HT1080 (cell line): ENCODE measurements at places on chromosomes 4 and X. TPM values are rescaled to one million over a fixed set of nuclear protein-coding genes. Genes with fewer than 3 reads are reported as not detected.
A peak's percentile ranks its signal among the peaks of the same experiment; 100 is the strongest.

Gene ZNF185
- total RNA-seq: 12.2 and 16.2 TPM in 2 replicates

Gene RAB9B
- 0.63 and 0.68 TPM in 2 replicates for total RNA-seq

DNA sequence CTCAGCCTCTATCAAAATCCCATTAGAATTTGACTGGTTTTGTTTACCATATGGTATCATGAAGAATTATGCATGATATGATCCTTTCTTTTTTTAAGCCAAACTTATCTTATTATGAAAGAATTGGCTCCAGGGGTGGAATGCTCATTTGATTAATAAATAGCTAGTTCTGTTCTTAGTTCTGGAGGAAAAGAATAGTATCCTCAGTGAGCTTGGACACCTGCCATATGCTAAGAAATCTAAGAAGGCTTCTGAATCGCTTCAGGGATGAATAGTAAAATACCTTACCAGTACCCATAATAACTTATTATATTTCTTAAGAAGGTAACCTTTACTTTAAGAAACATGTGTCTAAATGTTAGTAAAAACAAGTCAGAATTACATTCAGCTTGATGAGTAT, 803.6 kb downstream of the ADGRL3 start:
- DNase-seq: no peak

GRCh38 chr4:185997296-185997695, 71.7 kb upstream of the TLR3 start:
- no peak for DNase-seq

DNA sequence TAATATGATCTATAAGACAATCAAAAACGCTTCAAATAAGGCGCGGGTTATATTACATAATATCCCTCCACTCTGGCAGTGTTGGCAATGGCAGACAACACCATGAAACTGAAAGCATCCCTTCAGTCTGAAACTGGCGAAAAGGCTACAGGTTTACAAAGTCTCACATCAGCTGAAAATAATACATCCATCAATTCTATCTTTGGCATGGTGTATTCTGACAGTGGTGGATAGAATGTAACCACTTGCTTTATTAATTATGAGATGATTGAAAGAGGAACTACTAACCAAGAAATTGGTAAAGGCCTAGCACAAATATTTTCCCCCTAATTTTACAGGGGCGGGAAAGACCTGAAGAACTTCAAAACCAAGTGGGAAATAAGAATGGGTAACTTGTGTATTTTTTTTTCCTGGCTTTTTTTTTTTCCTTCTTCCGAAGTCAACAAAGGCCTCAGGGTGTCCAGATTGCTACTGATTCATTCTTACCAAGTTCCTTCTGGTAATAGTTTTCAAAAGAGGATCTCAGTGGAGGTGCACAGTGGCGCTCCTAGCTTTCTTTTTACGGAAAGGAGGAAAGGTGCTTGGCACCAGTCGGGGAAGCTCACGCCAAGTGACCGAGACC, 728 bp downstream of the UBA6 start:
- DNase-seq: no peak

Gene TMPRSS11D
- total RNA-seq: not detected in 2 replicates

DNA sequence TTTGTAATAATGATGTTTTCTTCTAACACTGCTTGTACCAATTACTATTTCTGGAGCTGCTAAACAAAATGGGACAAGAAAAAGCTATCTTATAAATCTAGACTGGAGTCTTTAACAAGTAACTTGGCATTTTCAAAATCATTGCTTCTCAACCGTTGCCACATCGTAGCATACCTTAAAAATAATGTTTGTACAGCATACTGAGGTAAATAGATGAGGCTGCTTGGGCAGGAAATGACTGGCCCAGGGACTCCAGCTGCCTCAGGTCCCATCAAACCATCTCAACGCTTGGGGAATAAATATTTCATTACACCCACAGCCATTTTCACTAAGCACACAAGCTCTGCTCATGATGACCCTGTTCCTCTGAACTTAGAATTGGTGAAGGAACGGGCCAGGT, 115.1 kb downstream of the SPANXA1 start:
- peak; percentile 57 for DNase-seq

- DNase-seq: no peak
Measured at GRCh38 chrX:134685668-134686067, 27.4 kb upstream of the PLAC1 start.

Gene MEPE
- not detected in 2 replicates for total RNA-seq

Gene SLC49A3
- 0.07 TPM in 1 of 2 replicates, not detected in the other for total RNA-seq

Gene DUSP21
- not detected in 2 replicates for total RNA-seq

Gene TRPC3
- 1.5 and 2.8 TPM in 2 replicates for total RNA-seq

GRCh38 chr4:159171287-159171686, 68.4 kb downstream of the RAPGEF2 start:
- DNase-seq: no peak

DNA sequence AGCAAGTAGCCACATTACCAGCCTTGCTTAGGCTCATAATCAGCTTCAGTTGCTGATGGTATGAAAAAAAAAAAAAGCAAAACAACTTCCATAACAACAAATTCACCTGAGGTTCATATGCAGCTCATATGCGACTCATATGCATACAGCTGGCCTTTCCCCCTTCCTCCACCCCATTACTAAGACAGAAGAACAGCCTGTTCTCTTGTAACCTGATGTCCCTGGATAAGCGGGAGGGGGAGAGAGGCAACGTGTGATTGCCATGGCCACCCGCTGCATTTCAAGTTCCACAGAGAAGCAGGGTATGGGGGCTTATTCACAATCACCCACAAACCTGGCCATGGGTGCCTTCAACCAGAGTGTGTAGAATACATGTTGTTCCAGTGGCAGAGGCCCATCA, 95.1 kb upstream of the DGKK start:
- no peak for DNase-seq

Gene GAB1
- total RNA-seq: 6.3 and 9.8 TPM in 2 replicates

Gene CHRDL1
- 3.9 and 4.1 TPM in 2 replicates for total RNA-seq

Gene SPANXN3
- total RNA-seq: 1.1 and 2.4 TPM in 2 replicates

DNA sequence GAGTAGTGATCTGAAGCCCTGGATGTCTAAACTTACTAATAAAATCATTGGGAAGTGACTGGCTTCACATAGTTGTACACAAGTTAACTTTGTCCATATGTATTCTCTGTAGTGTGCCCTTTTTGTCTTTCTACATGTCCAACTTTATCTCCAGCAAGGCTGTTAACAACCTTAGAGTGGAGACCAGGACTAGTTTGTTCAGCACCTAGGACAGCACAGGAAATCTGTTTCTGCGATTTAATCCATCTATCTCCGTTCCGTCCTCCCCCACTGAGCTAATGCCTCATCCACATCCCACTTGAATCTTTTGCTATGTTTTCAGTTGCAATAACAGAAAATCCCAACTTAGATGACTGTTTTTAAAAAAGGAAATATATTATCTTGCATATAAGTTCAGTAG, 3.4 kb upstream of the ARR3 start:
- DNase-seq: no peak

Gene CENPI
- 18.4 and 19.1 TPM in 2 replicates for total RNA-seq

DNA sequence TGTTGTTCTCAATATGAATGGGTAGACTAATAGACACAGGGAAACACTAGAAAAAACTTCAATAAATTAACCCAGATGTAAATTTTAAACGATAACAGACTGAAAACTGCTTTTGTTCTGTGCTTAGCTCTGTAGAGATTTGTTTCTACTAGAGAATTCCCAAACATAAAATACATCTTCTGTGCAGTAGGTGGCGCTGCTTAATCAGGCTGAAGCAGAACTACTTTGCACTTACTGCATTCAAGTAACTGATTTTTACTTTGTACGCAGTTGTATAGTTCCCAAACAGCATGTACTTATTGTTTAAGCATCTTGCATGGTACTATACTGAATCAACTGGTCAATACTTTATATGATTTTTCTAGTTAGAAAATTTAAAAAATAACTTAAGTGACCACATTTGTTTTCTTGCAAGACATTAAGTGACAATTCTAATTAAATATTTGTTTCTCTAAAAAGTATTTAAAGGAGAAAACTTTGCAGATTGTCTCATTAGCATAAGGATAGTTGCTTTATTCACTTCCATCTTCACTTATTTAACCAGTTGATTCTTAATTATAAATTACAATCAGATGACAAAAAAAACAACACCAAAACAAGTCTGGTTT, 490.6 kb downstream of the IL15 start:
- DNase-seq: peak; percentile 40

Gene CXXC4
- 1.4 and 1.7 TPM in 2 replicates for total RNA-seq
